ENCODE measurements at places on chromosomes 5 and 9. TPM values are rescaled to one million over a fixed set of nuclear protein-coding genes. Genes with fewer than 3 reads are reported as not detected.

DNA sequence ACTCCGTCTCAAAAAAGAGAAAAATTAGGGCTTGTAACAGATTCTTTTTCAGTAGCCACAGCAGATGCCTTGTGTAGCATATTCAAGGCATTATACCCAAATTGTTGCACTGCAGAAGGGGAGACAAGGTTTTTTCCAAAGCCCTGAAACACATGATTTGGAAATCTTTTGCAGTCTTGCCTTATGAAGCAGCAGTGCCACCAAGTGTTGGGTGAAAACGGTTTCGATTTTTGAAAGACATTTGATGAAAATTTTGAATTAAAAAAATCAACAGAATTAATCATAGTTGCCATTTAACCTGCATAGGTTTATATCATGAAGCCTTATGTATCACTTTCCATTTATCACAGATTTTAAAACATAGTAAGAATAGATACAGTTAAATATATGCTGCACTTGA is 479.5 kb downstream of the TAF11L14 start:
- no peaks in the 10 kb centered on the region for H3K27me3 ChIP-seq
- DNase-seq, result no peak
- no peak overlapping the region for H3K4me3 ChIP-seq
- H3K27ac ChIP-seq, result no peak overlapping the region
- H3K4me1 ChIP-seq, result no peaks in the 10 kb centered on the region
- no peaks in the 10 kb centered on the region for H3K36me3 ChIP-seq

DNA sequence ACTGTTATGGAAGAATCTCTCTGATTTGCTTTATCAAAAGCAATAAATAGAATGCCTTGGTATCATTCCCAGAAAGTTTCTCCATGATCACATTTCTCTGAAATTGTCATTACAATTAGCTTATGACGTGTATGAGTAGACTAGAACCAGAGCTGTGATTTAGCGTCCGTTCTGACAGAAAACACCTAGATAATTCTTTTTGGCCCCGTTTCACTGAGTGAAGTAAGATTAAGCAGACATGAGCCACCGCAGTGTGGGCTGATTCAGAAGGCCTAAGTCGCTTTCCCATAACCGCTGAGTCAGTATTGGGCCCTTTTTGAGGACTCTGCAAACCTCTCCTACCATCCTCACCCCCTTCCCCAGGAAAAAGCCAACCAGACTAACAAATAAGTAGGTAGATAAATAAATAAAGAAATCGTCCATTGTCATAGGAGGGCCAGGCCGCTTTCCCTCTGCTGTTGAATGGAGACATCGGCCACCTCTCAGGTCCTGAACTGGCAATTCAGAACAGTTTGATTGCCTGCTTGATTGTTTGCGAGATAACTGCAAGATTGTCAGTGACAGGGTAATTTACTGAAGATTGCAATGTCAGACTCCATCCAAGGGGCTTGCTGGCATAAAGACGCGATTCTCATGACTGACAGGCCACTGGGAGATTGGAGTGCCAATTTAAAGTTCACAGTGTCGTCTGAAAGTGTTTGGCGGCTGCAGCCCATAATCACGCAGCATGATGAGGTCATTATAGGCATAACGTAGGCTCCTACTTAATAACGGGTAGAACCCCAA is 105.0 kb upstream of the WWC1 start:
- no peak overlapping the region for H3K27ac ChIP-seq
- H3K4me1 ChIP-seq, result no peaks in the 10 kb centered on the region
- no peak for DNase-seq
- H3K36me3 ChIP-seq, result no peaks in the 10 kb centered on the region

GRCh38 chr5:1111241-1111726 is 579 bp downstream of the SLC12A7 start:
- DNase-seq, result no peak
- peak overlapping the region; percentile 77 for H3K4me3 ChIP-seq
- no peaks in the 10 kb centered on the region for H3K27me3 ChIP-seq
- peaks cover 21% of the 10 kb centered on the region for H3K4me1 ChIP-seq
- peak overlapping the region; percentile 71 for H3K27ac ChIP-seq
- H3K36me3 ChIP-seq, result no peaks in the 10 kb centered on the region

DNA sequence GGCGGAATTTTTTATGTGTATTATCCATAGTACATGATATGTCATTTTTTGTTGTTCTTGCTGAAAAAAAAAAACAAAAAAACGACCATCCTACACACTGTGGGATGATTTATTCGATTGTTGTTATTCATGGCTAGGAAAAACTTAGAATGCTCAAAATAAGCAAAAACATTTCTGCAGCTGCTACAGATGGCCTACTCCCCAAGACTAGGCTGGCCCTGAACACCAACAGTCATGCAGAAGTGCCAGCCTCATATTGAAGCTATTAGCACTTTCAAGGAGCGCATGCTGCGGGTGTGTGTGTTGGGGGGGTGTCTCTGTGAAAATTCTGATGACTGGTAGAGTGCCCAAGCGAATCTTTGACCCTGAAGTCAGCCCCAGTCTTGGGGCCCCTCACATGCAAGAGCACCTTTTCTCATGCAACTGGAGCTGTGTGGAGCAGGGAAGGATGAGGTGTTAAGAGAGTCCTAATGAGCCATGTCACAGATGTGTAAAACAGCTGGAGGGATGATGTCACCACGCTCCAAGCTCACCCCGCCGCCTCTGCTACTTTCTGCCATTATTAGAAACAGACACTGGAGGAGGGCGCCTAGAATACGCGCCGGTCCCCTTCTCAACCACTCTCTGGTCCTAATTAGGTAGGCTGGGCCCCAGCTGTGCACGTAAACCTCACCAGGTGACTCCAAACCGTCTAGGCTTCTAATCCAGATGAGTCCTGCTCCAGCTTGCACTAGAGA is 61.0 kb upstream of the SMIM23 start:
- H3K36me3 ChIP-seq, result no peaks in the 10 kb centered on the region
- no peaks in the 10 kb centered on the region for H3K4me1 ChIP-seq
- DNase-seq, result no peak
- peaks cover 15% of the 10 kb centered on the region for H3K27me3 ChIP-seq

DNA sequence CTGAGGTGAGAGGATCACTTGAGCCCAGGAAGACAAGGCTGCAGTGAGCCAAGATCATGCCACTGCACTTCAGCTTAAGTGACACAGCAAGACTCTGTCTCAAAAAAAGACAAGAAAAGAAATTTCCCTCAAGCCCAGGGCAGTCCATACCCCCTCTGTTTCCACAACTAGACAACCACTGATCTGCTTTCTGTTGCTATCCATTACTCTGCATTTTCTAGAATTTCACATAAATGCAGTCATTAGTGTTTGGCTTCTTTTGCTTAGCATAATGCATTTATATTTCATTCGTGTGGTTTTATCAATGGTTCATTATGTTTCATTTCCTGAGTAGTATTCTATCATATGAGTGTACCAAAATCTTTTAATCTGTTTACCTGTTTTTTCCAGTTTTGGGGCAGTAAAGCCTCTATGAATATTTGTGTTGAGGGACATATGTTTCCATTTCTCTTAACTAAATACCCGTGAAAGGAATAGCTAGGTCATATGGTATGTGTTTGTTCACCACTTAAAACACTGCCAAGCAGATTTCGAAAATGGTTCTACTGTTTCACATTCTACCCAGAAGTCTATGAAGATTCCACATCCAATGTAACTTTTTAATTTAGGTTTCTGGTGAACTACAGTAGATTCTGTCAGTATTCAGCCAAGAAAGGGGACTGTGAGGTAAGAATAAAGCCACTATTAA is 271.8 kb downstream of the ZNF608 start:
- H3K4me1 ChIP-seq, result no peaks in the 10 kb centered on the region
- no peak for DNase-seq
- H3K4me3 ChIP-seq, result no peak overlapping the region
- no peaks in the 10 kb centered on the region for H3K36me3 ChIP-seq
- H3K27me3 ChIP-seq, result no peaks in the 10 kb centered on the region
- no peak overlapping the region for H3K27ac ChIP-seq

- no peaks in the 10 kb centered on the region for H3K4me1 ChIP-seq
- no peaks in the 10 kb centered on the region for H3K27me3 ChIP-seq
- no peak for DNase-seq
- H3K36me3 ChIP-seq, result no peaks in the 10 kb centered on the region
- no peak overlapping the region for H3K27ac ChIP-seq
Observed at GRCh38 chr9:37381094-37381741, 41.3 kb upstream of the GRHPR start.

DNA sequence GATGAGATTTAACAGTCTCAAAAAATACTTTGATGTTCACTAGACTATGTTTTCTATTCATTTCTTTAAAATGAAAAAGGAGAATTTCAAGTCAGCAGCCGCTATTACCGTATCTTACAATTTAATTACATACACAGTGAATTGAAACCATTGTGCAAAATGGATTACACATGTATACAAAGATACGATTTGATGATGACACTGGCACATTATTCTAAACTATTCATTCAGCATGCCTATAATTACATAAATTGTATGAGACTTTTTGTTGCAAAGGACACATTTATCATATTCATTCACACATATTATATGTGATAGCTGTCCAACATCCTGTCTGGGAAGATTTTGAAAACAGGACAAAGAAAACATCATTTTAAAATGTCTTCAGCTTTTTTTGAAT is 118.3 kb upstream of the VCAN start:
- no peaks in the 10 kb centered on the region for H3K4me1 ChIP-seq
- no peaks in the 10 kb centered on the region for H3K36me3 ChIP-seq
- H3K4me3 ChIP-seq, result no peak overlapping the region
- H3K27me3 ChIP-seq, result no peaks in the 10 kb centered on the region
- DNase-seq, result no peak
- no peak overlapping the region for H3K27ac ChIP-seq

DNA sequence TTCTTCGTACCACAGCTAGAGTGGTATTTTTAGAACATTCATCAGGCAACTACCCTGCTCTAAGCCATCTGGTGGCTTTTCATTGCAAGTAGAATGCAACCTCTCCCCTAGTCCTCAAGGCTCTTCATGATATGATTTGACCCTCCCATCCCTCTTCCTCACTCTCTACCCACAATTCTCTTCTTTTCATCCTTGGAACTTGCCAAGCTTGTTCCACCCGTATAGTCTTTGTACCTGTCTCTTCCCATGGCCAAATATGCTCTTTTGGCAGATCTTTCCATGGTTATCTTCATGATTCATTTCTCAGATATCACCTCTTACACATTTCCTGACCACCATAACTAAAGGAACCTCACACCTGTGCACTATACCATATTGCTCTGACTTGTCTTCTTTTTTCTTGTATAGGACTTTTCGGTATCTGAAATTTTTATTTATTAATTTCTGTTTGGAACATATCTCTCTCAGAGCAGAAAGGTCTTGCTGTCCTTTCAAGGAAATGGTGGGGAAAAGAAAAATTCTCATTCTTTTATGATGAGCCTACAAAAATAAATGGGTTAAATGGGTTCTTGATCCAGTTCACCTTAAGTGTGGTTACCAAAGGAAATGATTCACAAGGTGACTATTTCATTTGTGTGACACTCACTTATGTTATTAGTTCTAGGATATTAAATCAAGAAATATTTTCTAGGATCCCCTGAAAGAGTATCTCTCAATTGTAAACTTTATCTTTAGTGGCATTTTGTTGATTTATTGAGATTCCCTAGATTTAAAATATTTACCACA is 3.7 kb upstream of the CD274 start:
- H3K4me3 ChIP-seq, result no peak overlapping the region
- no peak for DNase-seq
- H3K36me3 ChIP-seq, result no peaks in the 10 kb centered on the region

GRCh38 chr5:78526049-78526525 is 122.5 kb downstream of the LHFPL2 start:
- H3K27ac ChIP-seq, result no peak overlapping the region
- no peaks in the 10 kb centered on the region for H3K4me1 ChIP-seq
- no peak for DNase-seq

- H3K36me3 ChIP-seq, result no peaks in the 10 kb centered on the region
- H3K4me1 ChIP-seq, result peaks cover under 1% of the 10 kb centered on the region
- no peak overlapping the region for H3K27ac ChIP-seq
- H3K27me3 ChIP-seq, result no peaks in the 10 kb centered on the region
- no peak overlapping the region for H3K4me3 ChIP-seq
- DNase-seq, result no peak
Observed at GRCh38 chr5:135494196-135494595, 41.6 kb downstream of the NEUROG1 start.

- H3K4me1 ChIP-seq, result peaks cover 34% of the 10 kb centered on the region
- H3K27ac ChIP-seq, result peak overlapping the region; percentile 93
- H3K4me3 ChIP-seq, result peak overlapping the region; percentile 43
- DNase-seq, result no peak
Observed at GRCh38 chr5:42949348-42950115, 90.6 kb downstream of the ANXA2R start.

GRCh38 chr5:125657936-125658335 is 765.3 kb upstream of the GRAMD2B start:
- no peaks in the 10 kb centered on the region for H3K4me1 ChIP-seq
- H3K36me3 ChIP-seq, result no peaks in the 10 kb centered on the region
- H3K27me3 ChIP-seq, result no peaks in the 10 kb centered on the region
- no peak overlapping the region for H3K4me3 ChIP-seq

DNA sequence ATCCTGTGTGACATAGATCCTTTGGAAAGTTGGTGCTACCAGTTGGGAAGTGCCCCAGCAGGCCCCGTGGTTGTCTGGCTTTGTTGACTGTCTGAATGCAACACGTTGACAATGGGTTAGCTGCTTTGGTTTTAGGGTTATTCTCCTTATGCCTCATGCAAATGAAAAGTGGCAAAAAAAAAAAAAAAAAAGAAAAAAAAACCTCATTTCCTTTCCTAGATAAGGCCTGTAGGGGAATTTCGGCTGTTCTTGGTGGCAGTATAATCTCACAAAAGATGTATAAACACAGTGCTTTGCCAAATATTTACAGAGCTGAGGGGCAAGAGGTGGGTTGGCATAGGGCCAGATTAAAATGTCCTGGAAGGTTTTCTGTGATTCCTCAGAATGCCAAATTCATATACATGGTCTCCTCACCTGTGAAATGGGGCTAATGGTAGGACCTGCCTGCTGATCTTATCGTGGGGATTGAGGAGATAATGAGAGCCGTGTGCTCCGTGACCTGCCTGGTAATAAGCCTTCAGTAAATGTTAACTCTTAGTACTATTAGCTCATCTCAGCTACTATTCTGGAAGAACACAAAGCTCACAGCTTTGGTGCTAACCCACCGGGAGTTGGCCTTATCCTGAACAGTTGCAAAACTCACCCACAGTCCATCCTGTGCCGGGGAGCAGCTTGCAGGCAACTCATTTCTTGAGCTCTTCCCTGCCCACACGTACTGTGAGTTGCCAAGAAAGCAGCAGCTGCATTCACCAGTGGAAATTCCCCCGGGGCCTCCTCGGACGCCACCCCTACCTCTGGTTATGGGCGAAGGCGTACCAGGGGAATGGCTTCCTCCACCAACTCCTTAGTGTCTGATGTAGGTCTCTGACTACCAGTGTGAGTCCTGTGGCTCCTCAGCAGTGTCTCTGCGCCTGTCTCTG is 220.3 kb downstream of the NR3C1 start:
- no peak overlapping the region for H3K4me3 ChIP-seq
- no peaks in the 10 kb centered on the region for H3K4me1 ChIP-seq
- no peaks in the 10 kb centered on the region for H3K36me3 ChIP-seq
- no peak overlapping the region for H3K27ac ChIP-seq

The HCN1 gene
- total RNA-seq, result 0.10 TPM

The RNF44 gene
- total RNA-seq, result 58.4 TPM

The SPINK1 gene
- 4.5 TPM for total RNA-seq

The NOTCH1 gene
- total RNA-seq, result 36.2 TPM

The PCDHGA7 gene
- total RNA-seq, result not detected

The ARL10 gene
- total RNA-seq, result 0.05 TPM

The UBLCP1 gene
- 32.9 TPM for total RNA-seq

The FUT7 gene
- not detected for total RNA-seq

The PCDHGA6 gene
- 0.07 TPM for total RNA-seq

All from HCT116 (cell line).